ENCODE measurements at places on chromosomes 2 and 18.

- DNase-seq = no peak
These were observed 283.2 kb downstream of the INSIG2 start for GRCh38 chr2:118371515-118371914.

DNA sequence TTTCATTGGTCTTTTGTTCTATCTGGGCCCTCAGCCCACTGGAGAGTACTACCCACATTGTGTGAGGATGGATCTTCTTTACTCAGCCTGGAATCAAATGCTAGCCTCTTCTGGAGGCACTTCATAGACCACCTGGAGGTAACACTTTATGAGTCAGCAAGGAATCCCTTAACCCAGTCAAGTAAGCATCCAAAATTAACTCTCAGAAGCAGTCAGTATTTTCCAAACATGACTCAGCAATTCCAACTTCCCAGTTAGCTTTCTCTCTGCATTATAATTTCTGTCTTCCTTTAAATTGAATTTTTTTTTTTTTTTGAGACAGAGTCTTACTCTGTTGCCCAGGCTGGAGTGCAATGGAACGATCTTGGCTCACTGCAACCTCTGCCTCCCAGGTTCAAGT is 142.7 kb downstream of the ACKR3 start:
- no peak for DNase-seq

DNA sequence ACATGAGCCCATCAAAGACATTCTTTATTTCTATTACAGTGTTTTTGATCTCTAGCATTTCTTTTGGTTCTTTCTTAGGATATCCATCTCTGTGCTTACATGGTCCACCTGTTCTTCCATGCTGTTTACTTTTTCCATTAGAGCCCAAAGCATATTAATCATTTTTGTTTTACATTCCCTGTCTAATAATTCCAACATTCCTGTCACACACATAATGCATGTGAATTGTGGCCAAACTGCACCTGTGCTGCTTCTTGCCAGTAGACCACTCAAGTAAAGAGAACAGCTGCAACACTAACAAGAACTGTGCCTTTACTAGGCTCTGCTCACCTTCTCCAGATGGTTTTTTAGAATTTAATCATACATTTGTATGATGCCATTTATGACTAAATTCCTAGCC is 103.0 kb downstream of the PTH2R start:
- no peak for DNase-seq

DNA sequence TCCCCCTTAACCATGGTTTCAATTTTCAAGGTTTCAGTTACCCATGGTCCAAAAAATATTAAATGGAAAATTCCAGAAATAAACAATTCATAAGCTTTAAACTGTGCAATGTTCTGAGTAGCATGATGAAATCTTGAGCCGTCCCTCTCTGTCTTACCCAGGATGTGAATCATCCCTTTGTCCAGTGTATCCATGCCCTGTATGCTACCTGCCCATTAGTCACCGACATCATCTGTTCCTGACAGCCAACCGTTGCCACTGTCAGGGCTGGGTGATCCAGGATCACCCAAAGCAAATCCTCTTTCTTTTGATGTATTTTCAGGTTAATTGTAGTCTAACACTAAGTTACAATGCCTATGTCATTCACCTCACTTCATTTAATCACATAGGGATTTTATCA is 15.7 kb upstream of the OLA1 start:
- no peak for DNase-seq

- DNase-seq = no peak
These were observed 154.5 kb downstream of the AGPS start for GRCh38 chr2:177547122-177547521.

DNA sequence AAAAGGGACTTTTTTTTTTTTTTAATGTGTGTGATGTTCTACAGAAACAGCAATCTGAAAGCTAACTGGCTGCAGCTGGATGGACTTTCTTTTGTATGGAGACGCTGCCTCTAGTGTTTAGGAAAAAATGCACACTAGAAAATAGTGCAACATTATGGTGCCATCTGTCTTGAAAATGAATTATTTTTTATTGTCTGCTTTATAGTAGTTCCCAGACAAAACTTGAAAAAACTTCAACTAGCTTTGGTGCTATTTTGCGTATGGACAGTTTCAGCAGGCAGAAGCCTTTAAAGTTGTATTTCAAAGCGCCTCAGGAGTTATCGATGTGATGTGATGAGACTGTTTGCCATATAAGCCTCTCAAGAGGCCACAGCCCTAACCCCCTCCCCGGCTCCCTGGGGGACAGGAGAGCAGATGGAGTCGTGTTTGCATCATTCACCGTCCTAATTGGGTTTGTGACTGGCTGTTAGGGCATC is 86.9 kb downstream of the LTBP1 start:
- no peak for DNase-seq

- peak; percentile 39 for DNase-seq
These were observed 15.5 kb upstream of the SRBD1 start for GRCh38 chr2:45626387-45627221.

- DNase-seq = no peak
These were observed 3.1 kb downstream of the TWIST2 start for GRCh38 chr2:238851026-238851425.

GRCh38 chr2:233346930-233347329 is 7.4 kb upstream of the DGKD start:
- no peak for DNase-seq

DNA sequence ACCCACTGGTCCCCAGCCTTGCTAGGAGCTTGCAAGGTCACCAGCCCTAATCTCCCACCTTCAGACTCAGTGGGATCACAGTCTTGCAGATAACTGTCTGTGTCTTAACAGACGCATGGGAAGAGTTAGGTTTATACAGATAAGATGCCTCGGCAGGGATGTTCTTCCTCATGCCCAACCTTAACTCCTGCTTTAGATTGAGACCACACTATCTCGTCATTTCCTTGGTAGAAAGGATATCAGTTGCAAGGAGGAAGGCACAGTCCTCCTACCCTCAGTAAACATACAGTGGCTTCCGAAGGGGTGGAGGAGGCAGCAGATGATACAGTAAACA is 7.2 kb downstream of the NT5DC4 start:
- no peak for DNase-seq

- no peak for DNase-seq
These were observed 697.0 kb upstream of the ID2 start for GRCh38 chr2:7984693-7985353.

DNA sequence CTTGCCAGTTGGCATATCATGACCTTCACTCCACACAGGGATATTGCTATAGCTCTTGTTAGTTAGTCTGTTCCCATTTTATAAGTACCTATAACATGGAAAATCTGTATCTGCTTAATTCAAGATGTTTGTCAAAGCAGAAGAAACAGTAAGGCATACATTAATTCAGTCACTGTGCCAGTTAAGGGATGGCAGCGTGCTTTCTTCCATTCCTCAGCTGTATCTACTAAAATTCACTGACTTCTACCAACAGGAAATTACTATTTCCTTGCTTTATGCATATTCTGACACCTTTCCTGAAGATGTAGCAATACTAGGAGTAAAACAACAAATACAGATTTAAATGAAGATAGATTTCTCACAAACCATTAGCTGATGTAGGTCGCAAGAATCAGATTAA is 59.9 kb downstream of the RNF152 start:
- DNase-seq = no peak

DNA sequence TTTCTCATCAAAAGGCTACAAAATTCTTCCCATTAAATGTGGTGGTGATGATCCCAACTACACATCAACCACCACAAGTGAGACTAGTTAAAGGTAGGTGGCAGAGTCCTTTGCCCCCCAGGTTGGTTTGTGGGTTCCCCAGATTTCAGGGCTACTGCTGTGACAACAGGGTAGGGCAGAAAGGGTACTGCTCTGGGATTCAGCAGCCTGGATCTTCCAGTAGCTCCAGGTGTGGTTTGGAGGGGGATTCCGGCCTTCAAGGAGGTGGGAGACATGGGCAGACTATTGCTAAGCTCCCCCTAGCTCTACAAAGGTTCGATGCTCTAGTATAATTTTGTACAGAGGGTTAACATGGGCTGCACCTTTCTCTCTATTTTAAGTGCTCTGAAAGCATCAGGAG is 74.9 kb upstream of the FZD5 start:
- DNase-seq = no peak

GRCh38 chr2:102753563-102754159 is 8.2 kb upstream of the TMEM182 start:
- DNase-seq = peak; percentile 19

- DNase-seq = no peak
These were observed 36.6 kb downstream of the FAM178B start for GRCh38 chr2:96949701-96950350.

- no peak for DNase-seq
These were observed 152.6 kb downstream of the AGPS start for GRCh38 chr2:177545143-177545542.

GRCh38 chr2:36360834-36361233 is 5.3 kb downstream of the CRIM1 start:
- no peak for DNase-seq

DNA sequence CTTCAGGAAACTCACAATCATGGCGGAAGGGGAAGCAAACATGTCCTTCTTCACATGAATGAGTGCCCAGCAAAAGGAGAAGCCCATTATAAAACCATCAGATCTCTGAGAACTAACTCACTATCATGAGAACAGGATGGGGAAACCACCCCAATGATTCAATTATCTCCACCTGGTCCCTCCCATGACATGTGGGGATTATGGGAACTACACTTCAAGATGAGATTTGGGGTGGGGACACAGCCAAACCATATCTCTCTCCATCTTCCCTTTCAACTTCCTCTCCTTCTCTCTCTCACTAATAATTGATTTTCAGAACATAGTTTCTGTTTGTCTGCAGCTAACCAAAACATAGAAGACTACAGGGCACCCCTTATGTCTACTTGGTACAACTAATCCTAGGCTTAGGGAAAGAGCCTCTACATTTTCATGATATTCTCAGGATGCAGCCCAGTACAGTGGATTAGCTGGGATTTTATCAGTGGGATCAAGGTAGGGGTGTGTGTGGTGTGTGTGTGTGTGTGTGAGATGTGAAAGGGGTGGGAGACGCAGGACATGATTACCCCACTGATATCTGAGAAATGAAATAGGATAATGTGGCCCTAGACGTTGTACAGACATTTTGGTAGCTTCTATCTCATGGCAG is 2.8 kb upstream of the ATF2 start:
- no peak for DNase-seq

DNA sequence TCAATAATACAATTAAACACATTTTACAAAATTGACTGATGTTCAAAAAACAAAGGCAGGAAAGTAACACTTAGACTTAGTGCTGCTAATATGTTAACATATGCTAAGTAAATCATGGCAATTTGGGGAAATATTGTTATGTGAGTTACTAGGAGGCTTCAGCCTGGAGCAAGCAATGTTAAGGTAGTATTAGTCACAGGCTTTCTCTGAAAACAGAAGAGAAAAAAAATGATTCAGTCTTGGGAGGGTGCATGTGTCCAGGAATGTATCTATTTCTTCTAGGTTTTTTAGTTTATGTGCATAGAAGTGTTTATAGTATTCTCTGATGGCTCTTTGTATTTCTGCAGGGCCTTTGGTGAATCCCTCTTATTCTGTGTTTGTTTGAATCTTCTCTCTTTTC is 345.8 kb upstream of the TFPI start:
- DNase-seq = no peak

DNA sequence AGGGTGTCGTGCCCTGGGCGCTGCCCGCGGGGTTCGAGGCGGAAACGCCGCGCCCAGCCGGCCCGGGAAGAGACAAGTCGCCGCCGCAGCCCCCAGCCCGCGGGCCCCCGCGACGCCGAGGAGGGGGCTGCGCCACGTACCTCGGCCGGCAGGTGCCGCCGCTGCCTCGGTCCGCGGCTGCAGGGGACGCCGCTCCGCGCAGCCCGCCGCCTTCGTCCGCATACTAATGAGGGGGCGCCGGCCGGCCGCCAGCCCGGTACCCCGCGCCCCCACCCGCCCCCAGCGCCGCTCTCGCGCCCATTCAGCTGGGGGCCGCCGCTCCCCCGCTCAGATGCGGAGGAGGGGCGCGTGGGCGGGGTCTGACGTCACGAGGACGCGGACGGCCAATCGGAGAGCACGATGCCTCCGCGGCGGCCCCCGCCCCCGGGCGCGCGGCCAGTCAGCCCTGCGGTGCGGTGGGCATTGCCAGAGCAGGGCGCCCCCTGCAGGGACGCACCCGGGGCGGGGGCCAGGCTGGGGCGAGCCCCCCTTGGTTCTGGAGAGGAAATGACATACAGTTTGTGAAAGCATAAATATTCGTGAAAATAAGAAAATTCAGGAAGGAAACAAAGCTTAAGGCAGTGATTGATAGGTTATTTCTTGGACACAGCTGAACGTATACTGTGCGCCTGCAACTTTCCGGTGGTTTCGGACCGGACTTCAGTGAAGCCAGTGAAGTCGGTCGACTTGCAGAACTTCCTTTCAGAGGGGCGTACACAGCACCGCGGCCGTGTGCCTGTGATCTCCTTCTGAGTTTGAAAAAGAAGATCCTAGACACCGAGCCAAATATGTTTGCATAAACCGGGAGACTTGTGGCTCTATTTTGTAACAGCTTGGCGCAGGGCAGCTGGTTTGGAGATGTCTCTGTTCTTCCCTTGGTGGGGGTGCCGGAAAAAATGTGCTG is at the start of gene ST3GAL5:
TSS of gene ST3GAL5 (minus strand) at position 307 of the 943 bp plus-strand sequence. CDS start at position 222, 85 bp downstream.
- DNase-seq = peak; percentile 91

DNA sequence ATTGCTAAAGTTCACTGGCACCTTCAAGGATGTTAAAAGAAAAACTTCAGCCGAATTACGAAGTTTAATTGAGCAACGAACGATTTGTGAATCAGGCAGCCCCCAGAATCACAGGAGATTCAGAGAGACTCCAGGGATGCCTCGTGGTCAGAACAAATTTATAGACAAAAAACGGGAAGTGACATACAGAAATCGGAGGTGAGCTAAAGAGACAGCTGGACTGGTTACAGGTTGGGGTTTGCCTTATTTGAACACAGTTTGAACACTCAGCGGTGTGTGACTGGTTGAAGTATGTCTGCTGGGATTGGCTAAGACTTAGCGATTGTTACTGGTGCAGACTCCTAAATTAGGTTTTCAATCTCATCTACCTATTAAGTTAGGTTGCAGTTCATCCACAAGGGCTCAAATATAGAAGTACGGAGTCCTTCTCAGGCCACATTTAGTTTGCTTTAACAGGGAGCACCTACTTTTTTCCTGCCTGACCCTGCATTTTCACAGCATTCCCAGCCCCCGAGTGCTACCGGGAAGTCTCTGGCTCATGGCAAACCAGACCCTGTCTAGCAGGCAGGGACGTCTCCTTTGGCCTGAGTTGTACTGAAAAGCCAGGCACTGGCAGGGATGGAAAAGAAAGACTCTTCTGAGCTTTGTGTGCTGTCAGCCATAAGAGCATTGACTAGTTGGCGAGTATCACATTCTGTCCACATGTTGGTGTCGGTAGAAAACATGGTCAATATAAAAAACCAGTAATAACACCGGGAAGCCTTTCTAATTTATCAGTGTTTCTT is 41.1 kb downstream of the CDCA7 start:
- no peak for DNase-seq

GRCh38 chr2:237403024-237403882 is 10.7 kb downstream of the COL6A3 start:
- no peak for DNase-seq

GRCh38 chr2:64918220-64918886 is 70.8 kb upstream of the SLC1A4 start:
- no peak for DNase-seq

GRCh38 chr18:29491907-29492306 is 1315.0 kb upstream of the CDH2 start:
- no peak for DNase-seq

GRCh38 chr18:49788327-49788898 is 24.9 kb downstream of the ACAA2 start:
- no peak for DNase-seq
